Parietal lobe (tissue), 2 donors: ENCODE measurements at places on chromosomes 13 and 19. TPM values are rescaled to one million over a fixed set of nuclear protein-coding genes. Genes with fewer than 3 reads are reported as not detected.

ATCAY gene
- 109 TPM for total RNA-seq

PEAK3 gene
- not detected for total RNA-seq

SULT2B1 gene
- not detected for total RNA-seq

PALM3 gene
- total RNA-seq, result 4.7 TPM

CDX2 gene
- not detected for total RNA-seq

OSCAR gene
- total RNA-seq, result not detected

MEIOSIN gene
- total RNA-seq, result not detected

ATP4B gene
- not detected for total RNA-seq

OR7C1 gene
- total RNA-seq, result not detected

KRTDAP gene
- not detected for total RNA-seq

TSHZ3 gene
- total RNA-seq, result 17.8 TPM

KLK4 gene
- not detected for total RNA-seq

MYO1F gene
- total RNA-seq, result 1.6 TPM

MED4 gene
- 26.6 TPM for total RNA-seq

EFNA2 gene
- 7.5 TPM for total RNA-seq

SPINT2 gene
- 89.2 TPM for total RNA-seq

NOP53 gene
- 55.1 TPM for total RNA-seq

CAMSAP3 gene
- 28.2 TPM for total RNA-seq

SLC25A41 gene
- total RNA-seq, result 0.63 TPM

DMKN gene
- total RNA-seq, result not detected

ZNF600 gene
- 1.9 TPM for total RNA-seq

OR10H1 gene
- not detected for total RNA-seq

LILRB3 gene
- not detected for total RNA-seq

ZNF175 gene
- 11.6 TPM for total RNA-seq

ERICH6B gene
- not detected for total RNA-seq

TMEM86B gene
- total RNA-seq, result 4.4 TPM

MYO16 gene
- total RNA-seq, result 156 TPM

GPR12 gene
- 44.1 TPM for total RNA-seq

PRDX2 gene
- 189 TPM for total RNA-seq

THAP8 gene
- 1.9 TPM for total RNA-seq

OVOL3 gene
- not detected for total RNA-seq

ENOX1 gene
- 64.5 TPM for total RNA-seq

PNMA8A gene
- total RNA-seq, result 46.3 TPM

ZNF211 gene
- 51.3 TPM for total RNA-seq

ANKLE1 gene
- total RNA-seq, result 1.3 TPM

CATSPERD gene
- total RNA-seq, result not detected

TMPRSS9 gene
- 0.63 TPM for total RNA-seq

B3GLCT gene
- total RNA-seq, result 6.9 TPM

ZBTB32 gene
- not detected for total RNA-seq

KLF1 gene
- 0.31 TPM for total RNA-seq
